Cortex of kidney (tissue), 1 donor: ENCODE measurements at places on chromosomes 5 and 9.

GRCh38 chr5:111383288-111383970 is 128.9 kb downstream of the STARD4 start:
- no peak for DNase-seq

DNA sequence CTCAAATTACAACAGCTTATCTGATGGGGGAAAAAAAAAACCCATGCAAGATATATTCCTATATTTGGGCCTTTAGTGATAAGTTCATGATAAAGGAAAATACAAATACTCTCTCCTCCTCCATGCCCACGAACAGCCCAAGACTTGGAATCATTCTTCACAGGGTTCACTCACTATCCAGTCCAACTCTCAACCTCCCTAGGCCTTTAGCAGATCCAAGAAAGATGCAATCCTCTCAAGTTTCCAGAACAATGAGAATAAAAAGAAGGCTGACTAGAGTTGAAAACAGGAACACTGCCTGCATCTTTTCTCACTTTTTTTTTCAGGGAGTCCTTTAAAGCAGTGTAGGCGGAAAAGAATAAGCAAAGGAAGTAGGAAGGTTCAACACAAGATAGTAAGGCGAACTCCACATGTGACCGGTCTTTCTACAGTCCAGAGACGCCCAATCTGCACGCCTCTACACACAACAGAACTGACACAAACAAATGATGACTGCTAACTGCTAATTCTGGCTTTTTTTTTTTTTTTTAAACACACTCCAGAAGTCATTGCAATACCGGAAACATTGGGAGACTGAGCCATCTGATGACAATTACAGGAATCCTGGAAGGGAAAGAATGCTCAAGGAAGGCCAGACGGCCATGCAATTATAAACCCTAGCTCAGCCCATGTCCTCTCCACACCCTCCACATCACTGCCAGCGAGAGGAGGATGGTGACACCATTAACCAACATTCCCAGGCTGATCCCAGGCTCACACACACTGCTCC is 75.4 kb downstream of the BNC2 start:
- DNase-seq, result no peak

GRCh38 chr5:172630482-172630881 is 10.6 kb upstream of the NEURL1B start:
- DNase-seq, result no peak

DNA sequence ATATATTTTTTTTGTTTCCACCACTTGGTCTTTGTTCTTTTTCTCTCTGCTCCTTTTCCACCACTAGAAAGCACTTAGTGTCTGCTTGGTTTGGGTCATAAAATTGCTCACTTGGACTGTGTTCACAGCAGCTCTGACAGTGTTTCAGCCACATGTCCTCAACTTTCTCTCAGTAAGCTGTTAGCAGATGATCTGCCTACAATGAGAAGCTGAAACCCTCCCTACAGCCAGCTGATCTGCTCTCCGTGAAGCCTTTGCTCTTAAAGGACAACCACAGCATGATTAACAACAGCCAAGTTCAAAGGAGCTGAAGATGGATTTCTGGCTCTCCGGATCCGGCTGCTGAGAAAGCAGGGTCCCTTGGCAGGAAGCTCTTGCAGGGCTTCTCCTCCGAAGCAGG is 31.6 kb downstream of the PRLR start:
- DNase-seq, result no peak

GRCh38 chr5:123785162-123786071 is 273.4 kb downstream of the CSNK1G3 start:
- no peak for DNase-seq

GRCh38 chr5:8327016-8327415 is 458.1 kb downstream of the MTRR start:
- DNase-seq, result no peak

DNA sequence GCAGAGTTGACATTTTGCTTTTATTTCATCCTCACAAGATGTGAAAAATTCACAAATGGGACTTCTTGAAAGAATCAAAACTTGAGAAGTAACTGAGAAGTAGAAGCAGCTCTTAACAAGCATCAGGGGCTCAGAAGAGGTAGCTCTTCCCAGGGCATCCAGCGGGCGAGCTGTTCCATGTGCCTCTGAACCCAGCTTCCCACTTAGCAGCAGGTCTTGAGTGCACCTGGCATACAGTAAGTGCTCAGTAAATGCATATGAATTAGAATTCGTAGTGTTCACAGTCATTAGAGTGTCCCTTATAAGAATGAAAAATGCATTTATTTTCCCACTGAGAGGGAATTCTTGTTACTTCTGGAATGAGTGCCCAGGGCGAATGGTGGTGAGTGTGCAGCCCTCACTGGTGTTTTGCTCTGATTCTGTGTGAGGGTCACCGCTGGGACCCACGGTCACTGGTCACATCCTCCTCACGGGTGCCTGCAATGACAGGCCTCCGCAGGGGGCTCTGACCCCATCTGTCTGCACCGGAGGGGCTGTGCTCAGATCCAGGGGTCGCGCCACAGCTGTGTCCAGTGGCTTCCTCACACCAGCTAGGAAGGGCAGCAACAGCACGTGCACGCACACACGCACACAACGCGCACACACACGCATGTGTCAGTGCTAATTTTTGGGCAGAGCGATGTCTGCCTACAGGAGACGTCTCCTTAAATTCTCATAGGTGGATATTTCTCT is 26.9 kb downstream of the EXOC3 start:
- no peak for DNase-seq

DNA sequence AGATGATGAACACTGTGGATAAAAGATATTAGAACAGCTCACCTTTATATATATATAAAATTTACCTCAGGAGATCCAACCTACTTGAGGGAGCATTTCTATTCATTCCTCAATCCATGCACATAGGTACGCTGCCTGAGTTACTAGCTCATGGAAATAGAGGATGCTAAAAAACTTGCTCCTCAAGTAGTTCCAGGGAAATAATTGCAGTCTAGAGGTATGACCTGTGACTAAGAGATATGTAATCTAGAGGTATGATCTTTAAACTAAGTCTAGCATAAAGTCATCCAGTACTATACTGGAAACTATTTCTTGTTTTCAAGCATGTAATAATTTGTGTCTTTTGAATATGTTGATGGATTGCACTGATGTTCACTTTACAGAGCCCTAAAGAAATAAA is 471.2 kb downstream of the TAF11L14 start:
- DNase-seq, result no peak

DNA sequence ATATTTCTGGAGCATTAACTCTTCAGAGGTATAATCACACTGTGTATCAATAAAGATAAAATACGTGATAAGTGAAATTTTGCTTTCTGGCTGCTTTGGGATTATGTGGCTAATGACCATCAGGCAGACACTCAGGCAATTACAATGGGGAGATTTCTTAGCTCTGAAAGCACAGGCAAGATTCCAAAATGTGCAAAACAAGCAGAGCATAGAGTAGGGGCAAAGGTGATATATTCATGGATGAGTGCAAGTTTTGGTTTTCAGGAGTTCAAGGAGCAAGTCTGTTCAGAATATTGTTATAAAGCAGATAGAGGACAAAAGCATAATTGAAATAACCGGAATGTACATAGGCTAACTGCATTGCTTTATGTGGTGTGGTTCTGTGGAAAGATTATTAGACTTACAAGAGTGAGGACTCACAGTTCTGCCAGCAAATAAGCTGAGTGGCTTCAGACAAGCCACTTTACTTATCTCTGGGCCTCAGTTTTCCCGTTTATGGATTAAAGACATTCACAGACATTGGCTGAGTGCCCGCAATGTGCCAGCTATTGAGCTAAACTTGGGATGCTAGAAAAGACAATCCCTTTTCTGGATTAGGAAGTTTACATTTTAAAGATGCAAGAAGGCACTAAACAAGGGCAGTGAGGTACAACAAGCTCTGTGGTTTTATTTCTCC is 945.6 kb upstream of the ARRDC3 start:
- no peak for DNase-seq

- no peak for DNase-seq
Measured at GRCh38 chr9:109914280-109915027, 134.5 kb downstream of the PALM2AKAP2 start.

- DNase-seq, result no peak
Measured at GRCh38 chr5:16759147-16759773, 142.5 kb upstream of the RETREG1 start.

DNA sequence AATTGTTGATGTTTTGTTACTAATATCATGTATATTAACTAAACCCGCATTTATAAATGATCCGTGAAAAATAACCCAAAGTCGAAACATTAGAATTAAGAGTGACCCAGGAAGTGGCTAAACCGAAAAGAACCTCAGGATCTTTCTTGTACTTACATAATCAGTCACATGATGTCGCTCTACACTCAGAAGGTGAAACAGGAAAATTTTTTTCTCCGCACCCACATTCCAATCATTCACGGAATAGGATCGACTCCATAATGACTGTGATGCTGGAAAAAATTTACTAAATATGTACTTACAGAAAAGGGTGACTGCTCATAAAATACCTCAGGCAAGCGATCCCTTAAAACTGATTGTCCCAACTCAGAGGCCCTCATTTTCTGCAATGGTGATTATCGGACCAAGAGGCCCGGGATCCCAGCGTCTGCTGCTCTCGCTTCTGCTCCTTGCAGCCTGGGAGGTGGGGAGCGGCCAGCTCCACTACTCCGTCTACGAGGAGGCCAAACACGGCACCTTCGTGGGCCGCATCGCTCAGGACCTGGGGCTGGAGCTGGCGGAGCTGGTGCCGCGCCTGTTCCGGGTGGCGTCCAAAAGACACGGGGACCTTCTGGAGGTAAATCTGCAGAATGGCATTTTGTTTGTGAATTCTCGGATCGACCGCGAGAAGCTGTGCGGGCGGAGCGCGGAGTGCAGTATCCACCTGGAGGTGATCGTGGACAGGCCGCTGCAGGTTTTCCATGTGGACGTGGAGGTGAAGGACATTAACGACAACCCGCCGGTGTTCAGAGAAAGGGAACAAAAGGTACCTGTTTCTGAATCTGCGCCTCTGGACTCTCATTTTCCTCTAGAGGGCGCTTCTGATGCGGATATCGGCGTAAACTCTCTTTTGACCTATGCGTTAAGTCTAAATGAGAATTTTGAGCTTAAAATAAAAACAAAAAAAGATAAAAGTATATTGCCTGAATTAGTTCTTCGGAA is at the start of gene PCDHA12:
Gene PCDHA12, plus strand, starts transcription at position 224 of the 981 bp plus-strand sequence. Its CDS starts 165 bp downstream, at position 389.
- DNase-seq, result no peak

DNA sequence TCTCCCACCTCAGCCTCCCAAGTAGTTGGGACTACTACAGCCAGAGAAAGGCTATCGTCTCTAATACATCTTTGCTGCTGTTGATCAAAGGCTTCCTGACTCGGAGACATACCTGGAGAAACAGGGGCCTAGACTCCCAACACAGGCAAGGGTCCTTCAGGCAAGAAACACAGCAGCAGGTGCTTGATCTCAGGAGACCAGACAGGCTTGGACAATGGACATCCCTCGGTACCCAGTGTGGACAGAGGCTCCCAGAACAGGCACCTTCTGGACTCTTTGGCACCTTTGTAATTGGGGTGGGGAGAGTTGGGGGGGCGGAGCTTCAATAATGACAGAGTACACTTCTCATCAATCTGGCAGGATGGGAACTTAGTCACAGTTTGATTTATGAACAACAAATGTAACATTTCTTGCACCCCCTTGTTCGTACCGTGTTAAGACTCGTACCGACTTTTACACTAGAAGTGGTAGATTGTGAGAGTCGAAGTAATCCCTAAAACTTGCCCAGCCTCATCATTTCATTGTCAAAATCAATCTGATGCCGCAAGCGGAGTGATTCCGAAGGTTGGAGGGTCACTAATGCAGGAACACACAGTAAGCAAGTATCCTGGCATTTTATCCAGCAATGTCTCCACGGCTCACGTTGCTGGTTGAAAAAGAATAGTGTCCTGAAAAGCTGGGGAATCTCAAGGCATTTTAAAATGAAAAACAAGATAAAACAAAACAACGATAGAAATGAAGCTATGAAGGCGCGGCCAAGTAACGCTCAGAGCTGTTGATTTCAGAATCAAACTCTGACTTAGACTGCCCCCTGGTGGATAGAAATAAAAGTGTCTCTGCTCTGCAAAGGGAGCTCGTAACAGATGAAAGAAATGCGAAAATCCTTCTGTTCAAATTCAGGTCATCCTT is 46.4 kb upstream of the STK32A start:
- DNase-seq, result no peak

GRCh38 chr9:97408562-97408961 is 3.3 kb upstream of the TDRD7 start:
- DNase-seq, result no peak

DNA sequence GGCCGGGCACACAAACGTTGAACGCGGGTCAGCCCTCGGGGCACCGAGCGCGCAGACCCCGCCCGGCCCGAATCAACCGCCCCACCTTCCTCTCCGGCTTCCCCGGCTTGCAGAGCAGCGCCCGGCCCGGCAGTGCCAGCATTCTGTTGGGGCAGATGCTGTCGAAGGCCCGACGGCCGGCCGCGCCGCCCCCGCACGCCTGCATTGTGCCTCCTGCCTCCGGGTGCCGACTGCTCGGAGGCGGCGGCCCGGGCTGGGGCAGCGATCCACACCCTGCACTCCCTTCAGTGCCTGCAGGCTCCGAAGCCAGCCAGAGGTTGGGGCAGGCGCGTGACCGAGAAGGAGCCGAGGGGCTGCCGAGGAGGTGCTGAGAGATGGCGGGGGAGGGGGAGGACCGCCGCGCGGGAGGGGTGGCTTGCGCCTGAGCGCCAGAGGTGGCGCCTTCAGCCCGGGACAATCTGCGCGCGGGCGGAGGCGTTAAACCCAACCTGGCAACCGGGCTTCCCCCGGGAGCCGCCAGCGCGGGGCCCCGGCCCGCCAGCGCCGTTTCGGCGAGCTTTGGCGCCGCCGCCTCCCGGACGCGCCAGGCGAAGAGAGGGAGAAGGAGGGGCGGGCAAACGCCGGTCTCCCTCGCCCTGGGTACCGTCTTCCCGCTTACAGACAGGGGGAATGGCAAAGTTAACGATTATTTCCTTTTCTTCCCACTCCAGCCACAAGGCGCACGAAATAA is at the start of gene MCIDAS:
Gene MCIDAS, minus strand, starts transcription at position 382 of the 730 bp plus-strand sequence. Its CDS starts 177 bp downstream, at position 205.
- no peak for DNase-seq
